ENCODE measurements at places on chromosomes 12 and 14.

DNA sequence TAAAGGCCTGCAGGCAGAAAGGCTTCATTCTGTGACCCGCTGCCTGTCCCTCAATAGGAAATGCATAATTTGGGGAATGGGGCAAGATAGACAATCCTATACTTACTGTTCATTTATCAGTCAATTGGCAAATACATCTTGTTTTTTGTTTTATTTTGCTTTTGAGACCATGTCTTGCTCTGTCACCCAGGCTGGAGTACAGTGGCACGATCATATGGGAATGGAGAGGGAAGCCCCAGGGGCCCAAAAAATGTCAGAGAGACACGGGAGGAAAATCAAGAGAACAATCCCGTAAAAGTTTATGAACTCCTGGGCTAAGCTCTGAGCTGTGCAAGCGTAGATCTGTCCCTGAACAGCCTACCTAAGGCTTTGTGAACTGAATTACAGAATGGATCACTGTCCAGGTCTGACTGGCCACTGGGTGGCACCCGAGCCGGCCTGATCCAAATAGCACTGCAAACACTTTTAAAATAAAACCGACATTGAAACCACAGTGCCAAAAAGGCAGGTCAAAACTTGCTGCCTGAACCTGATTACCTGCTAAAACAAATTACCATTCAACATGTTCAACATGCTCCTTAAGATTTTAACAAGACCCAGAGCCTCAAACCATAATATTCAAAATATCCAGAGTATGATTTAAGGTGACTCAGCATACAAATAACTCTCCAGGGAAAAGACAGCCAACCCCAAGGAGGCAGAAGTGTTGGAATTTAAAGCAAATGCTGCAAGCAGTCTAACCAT lies 11.8 kb downstream of the COPS7A start:
- peak; percentile 68 for DNase-seq

- peak; percentile 77 for DNase-seq
These were observed 598 bp downstream of the KDM2B start for GRCh38 chr12:121579981-121580868.

DNA sequence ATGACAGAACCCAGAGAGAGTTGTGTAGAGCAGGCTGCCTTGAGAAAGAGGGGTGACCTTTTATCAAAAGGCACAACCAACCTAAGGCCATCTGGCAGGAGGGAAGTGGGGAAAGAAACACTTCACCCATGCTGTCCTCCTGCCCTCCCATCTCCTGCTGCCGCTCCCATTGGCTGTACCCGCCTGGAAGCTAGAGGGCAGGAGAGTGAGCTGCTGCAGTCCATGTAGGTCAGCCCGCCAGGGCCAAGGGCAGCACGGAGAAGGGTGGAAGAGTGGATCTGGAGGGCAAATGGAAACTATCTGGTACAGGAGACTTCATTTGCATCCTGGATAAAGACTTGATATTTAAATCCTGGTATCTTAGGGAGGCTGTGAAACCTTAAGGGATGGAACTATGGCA lies 11.5 kb upstream of the CABP1 start:
- DNase-seq: peak; percentile 26

DNA sequence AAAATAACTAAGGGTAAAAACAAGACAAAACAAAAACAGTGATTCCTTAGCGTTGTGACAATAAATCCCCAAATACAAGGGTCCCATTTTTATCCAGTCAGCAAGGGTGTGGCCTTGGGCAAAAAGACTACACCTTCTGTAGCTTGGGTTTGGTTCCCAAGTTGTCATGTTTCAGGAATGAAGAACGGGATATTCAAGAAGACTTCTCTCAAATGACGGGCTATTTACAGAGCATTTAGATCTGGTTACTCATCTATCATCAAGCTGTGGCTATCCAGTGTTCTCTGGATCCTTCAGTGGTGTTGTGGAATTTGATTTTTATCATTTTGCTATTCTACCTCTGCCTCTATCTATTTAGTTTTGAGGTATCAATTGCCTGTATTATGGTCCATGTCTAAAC lies 219.7 kb downstream of the SLC25A21 start:
- peak; percentile 36 for DNase-seq

DNA sequence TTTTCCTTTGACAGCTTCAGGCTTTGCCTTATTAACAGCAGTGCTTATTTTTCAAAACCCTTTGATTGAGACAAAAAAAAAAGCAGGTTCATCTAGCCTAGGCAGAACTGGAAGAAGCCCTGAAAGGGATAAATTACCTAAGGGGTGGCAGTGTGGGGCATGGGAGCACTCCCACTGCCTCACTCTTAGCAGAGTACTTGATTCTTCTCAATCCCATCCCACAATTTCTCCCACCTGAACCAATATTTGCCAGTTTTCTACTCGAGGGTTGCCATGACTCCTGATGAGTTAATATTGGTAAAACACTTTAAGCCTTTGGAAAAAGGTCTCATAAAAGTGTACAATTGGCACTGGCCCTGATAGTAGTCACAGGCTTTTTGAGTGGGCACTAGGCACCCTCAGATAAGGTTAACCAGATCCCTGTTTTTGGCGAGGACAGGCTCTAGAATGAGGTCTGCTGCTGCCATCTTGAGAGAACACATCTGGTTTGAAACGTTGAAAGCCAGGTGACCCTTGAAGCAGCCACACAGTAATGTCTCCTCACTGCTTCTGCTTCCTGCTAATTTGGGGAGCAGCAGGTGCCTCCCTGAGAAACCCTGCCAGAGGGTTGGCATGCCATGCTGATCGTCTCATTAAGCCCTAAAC lies 320.0 kb downstream of the RAD51B start:
- DNase-seq: no peak

GRCh38 chr14:34605461-34605860 lies 24.5 kb downstream of the SNX6 start:
- no peak for DNase-seq

GRCh38 chr12:56362130-56363059 lies at the start of gene APOF:
APOF (minus strand) TSS chr12:56362857; CDS start chr12:56362745, 112 bp downstream.
- no peak for DNase-seq

DNA sequence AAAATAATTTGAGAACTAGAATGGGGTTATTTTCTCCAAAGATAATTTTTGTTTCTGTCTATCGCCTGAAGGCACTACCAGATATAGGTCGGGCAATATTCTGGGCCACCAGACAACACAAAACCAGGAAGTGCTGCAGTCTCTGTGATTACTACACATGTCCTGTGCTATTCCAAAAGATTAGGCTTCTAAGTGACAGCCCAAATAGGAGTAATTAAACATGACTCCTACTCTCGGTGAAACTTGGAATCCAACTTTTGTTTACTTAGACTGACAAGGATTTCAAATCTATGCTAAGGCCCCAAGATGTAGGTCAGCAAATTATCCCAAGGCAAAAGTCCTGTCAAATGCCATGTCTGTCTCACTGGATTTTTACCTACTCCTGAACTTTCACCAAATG lies 157.6 kb upstream of the LRFN5 start:
- DNase-seq: no peak

DNA sequence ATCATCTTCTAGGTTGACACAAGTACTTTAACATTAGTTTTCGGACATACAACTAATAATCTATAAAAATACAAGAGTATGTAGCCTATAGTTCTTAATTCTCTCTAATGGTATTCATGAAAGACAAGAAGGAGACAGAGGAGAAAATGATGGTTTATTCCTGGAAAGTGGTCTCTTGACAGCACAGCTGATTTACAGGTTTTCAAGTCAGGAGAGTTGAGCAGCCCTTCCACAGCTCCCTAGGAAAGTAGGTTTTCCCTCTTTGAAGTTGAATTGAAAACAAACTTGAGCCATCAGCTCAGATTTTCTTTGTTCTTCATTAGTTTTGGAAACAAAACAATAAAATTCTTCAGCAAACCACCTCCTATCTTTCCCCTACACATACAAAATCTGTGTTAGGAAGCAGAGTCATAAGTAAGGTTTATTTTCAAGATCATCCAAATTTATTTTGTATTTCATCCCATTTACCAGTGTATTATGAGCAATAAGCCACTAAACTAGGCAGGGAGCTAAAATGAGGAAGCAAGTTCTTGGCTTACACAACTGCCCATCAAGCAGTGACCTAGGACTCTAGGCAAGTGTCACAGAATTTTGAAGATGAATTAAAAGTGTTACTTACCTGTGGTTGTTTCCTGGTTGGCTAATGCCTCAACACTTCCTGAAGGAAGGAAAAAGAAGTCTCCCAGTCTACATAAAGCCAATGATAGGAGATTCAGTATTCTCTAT lies 357.0 kb downstream of the BCAT1 start:
- no peak for DNase-seq

DNA sequence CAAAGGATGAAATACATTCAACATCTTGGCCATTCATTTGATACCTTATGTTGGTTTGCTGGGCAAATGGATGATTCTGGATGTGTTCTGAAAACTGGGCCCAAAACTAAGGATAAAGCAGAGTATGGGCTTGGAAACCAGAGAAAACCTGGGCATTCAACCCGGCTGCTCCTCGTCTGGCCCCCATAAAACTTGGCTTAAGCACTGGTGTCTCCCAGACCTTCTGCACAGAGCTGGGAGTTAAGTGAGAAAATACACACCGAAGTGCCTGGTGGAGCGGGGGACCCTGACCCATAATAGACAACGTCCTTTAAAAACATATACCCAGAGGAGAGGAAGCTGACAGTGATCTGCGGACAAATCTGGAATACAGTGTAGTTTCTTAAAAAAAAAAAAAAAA lies 112.5 kb downstream of the FOXN3 start:
- DNase-seq: no peak

- DNase-seq: peak; percentile 29
These were observed 6.4 kb upstream of the GAS2L3 start for GRCh38 chr12:100566887-100567637.

DNA sequence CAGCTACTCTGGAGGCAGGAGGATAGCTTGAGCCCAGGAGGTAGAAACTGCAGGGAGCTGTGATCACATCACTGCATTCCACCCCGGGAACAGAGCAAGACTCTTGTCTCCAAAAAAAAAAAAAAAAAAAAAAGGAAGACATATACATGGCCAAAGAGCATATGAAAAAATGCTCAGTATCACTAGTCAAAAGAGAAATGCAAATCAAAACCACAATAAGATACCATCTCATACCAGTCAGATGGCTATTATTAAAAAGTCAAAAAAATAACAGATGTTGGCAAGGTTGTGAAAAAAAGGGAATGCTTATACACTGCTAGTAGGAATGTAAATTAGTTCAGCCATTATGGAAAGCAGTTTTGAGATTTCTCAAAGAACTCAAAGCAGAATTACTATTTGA lies 174.8 kb upstream of the ATF7IP start:
- no peak for DNase-seq

DNA sequence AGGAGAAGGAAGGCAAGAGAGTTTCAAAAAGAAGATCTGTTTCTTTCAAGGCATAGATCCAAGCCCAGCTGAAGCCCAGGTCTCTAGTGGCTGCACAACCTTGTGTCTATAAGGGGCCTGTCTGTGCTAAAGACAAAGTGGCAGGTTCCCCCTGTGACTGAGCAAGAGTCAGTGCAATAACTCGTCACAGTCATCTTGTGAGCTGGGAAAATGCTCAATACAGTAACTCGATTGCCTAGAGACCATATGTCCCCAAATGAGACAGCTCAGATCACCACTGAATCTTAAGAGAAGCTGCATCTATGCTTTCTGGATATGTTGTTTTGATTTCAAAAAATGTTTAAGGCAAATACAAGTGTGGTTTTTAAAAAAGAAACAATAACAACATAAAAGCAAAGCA lies 24.2 kb downstream of the ST8SIA1 start:
- no peak for DNase-seq

All from AG08396 (cell line).